ENCODE measurements at places on chromosomes 13 and 19.

- no peak for DNase-seq
Measured at GRCh38 chr19:31423896-31424295, 74.7 kb upstream of the TSHZ3 start.

GRCh38 chr19:42397263-42398166 is 7.4 kb upstream of the CNFN start:
- no peak for DNase-seq

GRCh38 chr13:51804295-51805172 is 571 bp upstream of the DHRS12 start:
- no peak for DNase-seq

DNA sequence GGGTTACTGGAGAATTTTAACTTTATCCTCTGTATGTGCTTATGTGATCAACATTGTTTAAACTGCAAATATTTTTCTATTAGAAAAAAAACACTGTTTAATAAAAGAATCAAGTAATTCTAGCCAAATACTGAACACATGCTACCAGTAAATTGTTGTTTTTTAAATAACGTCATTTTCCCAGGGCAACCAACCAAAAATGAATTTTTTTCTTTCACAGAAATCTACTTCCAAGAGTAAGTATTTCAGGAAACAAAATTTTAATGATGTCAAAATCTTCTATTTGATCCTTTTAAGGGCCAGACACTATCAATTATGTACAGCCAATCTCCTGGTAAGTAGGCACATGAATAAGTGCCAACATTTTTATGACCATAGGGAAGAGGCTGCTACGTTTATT is 57.1 kb downstream of the TUBGCP3 start:
- no peak for DNase-seq

GRCh38 chr19:13093407-13094105 is 9.1 kb downstream of the LYL1 start:
- peak; percentile 65 for DNase-seq

DNA sequence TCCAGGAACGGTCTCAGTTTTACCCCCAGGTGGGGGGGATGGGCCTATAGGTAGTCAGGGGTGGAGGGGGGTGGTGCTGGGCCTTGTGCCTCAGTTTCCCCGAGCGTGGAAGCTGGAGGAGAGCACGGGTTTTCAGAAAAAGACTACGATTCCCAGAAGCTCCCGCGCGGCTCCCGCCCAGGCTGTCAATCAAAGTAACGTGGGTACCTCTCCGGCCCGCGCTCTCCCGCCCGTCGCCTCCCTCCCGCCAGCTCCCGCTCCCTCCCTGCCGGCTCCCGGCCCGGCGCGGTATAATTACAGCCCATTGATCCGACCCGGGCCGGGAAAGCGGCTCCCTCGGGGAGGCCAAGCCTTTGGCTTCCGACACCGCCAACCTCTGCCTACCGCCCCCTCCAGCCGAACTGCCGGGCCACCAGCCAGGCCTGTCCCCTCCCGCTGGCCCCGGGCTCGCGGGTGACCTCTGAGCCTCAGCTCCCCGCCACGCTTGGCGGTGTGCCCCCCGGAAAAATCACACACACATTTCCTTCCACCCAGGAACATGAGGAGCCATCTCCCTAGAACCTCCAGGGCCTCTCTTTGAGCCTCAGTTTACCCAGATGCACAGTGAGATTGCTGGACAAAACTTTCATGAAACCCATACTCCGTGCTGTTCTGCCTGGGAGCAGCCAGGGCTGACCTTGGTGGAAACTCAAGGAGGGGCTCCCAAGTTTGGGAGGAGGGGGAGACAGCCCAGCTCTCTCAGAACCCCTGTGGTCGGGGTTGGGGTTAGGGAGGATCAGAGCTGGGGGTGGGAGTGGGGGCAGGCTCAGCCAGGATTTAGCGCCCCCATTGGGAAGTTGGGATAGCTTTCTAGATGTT is 7.3 kb upstream of the TLE2 start:
- DNase-seq: peak; percentile 55
